ENCODE measurements at places on chromosomes 2 and 18. TPM values are rescaled to one million over a fixed set of nuclear protein-coding genes. Genes with fewer than 3 reads are reported as not detected.

OR6B2 gene
- not detected for total RNA-seq

KCNK3 gene
- total RNA-seq, result 0.11 TPM

PROKR1 gene
- 2.8 TPM for total RNA-seq

HOXD12 gene
- total RNA-seq, result not detected

- no peak for DNase-seq
These were observed 57.6 kb upstream of the IGFBP5 start for GRCh38 chr2:216752855-216753505.

DNA sequence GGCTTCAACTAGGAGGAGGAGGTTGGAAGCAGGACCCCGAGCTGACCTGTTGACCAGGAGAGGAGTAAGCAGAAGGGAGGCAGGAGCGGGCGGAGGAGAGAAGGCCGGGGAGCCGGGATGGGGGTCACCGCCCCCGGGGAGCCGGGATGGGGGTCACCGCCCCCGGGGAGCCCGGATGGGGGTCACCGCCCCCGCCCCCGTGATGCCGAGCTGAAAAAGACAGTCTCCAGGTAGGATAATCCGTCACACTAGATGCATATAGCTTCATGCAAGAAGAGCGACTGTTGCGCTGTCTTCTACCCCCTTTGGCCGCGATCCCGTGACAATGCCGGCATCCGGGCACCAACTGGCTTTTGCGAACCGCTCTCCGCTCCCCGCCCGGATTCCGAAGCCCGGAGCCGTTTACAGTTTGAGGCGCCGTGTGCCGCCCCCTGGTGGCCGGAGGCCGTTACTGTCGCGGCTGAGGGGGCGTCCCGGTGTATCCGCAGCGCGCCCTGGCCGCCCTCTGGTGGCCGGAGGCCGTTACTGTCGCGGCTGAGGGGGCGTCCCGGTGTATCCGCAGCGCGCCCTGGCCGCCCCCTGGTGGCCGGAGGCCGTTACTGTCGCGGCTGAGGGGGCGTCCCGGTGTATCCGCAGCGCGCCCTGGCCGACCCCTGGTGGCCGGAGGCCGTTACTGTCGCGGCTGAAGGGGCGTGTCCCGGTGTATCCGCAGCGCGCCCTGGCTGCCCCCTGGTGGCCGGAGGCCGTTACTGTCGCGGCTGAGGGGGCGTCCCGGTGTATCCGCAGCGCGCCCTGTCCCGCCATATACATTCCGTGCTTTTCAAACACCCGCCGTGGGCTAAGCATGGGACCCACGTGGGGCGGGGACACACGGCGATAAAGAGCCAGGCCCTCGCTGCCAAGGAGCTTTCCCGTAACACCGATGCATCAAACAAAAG lies 89.6 kb downstream of the ACTR3 start:
- DNase-seq, result peak; percentile 75

- no peak for DNase-seq
These were observed 752.6 kb upstream of the ID2 start for GRCh38 chr2:7929281-7929680.

GRCh38 chr2:121212661-121213325 lies 72.2 kb downstream of the TFCP2L1 start:
- DNase-seq, result peak; percentile 77
